ENCODE measurements at places on chromosomes 4 and X.

DNA sequence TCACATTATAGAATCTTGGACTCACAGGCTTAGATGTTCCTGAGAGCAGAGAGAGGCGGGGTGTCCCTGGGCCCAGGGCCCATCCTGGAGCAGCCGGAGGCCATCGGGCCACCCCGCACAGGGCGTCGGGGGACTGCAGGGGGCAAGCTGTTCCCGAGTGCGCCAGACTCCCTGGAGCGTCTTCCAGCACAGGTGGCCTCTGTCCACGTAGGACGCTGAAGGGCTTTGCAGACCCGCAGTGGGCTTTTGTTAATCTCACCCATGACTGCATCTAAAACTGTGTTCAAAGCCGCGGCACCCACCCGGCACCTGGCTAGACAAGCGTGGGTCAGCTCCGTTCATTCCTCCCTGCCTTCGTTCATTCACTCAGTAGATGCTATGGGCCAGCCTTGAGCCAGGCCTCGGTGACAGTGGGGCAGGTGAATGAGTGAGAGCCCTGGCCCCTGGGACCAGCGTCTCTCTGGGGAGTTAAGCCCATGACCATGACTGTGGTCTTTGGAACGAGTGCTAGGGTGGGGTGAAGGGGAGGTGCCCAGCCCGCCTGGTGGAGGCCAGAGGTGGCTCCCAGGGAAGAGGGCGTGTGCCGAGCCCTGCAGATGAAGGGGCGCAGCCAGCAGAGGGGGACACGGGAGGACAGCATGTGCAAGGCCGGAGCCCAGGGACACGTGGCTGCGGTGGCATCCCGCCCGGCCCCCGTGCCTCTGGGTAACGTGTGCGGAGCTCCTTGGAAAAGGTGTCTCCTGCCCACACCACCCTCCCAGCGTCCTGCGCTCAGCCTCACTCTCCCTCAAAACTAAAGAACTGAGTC lies 98.3 kb downstream of the HMX1 start:
- H3K4me1 ChIP-seq: peaks cover 18% of the 10 kb centered on the region
- no peak for DNase-seq
- no peak overlapping the region for H3K4me3 ChIP-seq
- H3K27ac ChIP-seq: no peak overlapping the region

GRCh38 chrX:50536955-50537354 lies 66.3 kb upstream of the DGKK start:
- H3K27ac ChIP-seq: no peak overlapping the region
- peaks cover 5% of the 10 kb centered on the region for H3K36me3 ChIP-seq
- DNase-seq: no peak
- no peaks in the 10 kb centered on the region for H3K4me1 ChIP-seq

DNA sequence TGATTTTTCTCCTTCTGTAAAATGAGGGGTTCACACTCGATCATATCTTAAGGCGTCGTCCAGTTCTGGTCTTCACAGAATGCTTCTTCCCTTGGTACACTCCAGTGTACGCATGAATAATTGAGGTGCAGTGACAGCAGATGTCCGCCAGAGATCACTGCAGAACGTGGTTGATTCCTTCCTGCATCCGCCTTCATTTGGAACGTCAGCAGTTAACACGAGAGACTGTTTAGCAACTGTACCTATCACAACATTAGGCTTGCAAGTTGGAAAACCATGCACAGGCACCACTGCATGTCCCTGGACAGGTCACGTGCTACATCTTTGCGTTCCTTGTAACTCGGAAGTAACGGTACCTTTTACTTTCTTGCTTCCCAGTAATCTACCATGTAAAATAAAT lies 66.0 kb upstream of the GEMIN8 start:
- H3K36me3 ChIP-seq: no peaks in the 10 kb centered on the region
- peak; percentile 36 for DNase-seq
- H3K4me3 ChIP-seq: no peak overlapping the region
- H3K27ac ChIP-seq: no peak overlapping the region
- peaks cover 2% of the 10 kb centered on the region for H3K27me3 ChIP-seq

- H3K27me3 ChIP-seq: peaks cover 25% of the 10 kb centered on the region
- peaks cover 8% of the 10 kb centered on the region for H3K4me1 ChIP-seq
- DNase-seq: no peak
- H3K27ac ChIP-seq: no peak overlapping the region
- H3K4me3 ChIP-seq: no peak overlapping the region
Observed at GRCh38 chr4:169274033-169274432, 3.3 kb upstream of the SH3RF1 start.

GRCh38 chrX:135528254-135528653 lies 7.8 kb downstream of the INTS6L start:
- no peak overlapping the region for H3K4me3 ChIP-seq
- no peaks in the 10 kb centered on the region for H3K27me3 ChIP-seq
- DNase-seq: no peak
- peaks cover 21% of the 10 kb centered on the region for H3K36me3 ChIP-seq
- no peak overlapping the region for H3K27ac ChIP-seq

GRCh38 chr4:15521442-15522039 lies 51.9 kb downstream of the CC2D2A start:
- H3K27ac ChIP-seq: no peak overlapping the region
- DNase-seq: no peak
- no peak overlapping the region for H3K4me3 ChIP-seq
- no peaks in the 10 kb centered on the region for H3K27me3 ChIP-seq

- H3K27ac ChIP-seq: no peak overlapping the region
- DNase-seq: no peak
- peaks cover 4% of the 10 kb centered on the region for H3K27me3 ChIP-seq
- H3K4me3 ChIP-seq: no peak overlapping the region
Observed at GRCh38 chrX:103197721-103198306, 17.1 kb upstream of the BEX4 start.

GRCh38 chrX:69124108-69124507 lies 41.1 kb downstream of the PJA1 start:
- H3K4me1 ChIP-seq: peaks cover 14% of the 10 kb centered on the region
- no peak overlapping the region for H3K4me3 ChIP-seq
- no peaks in the 10 kb centered on the region for H3K36me3 ChIP-seq
- H3K27me3 ChIP-seq: peaks cover 13% of the 10 kb centered on the region
- no peak overlapping the region for H3K27ac ChIP-seq

All from nephron progenitor cell (in vitro differentiated cells).